ENCODE measurements at places on chromosomes 12 and 14. TPM values are rescaled to one million over a fixed set of nuclear protein-coding genes. Genes with fewer than 3 reads are reported as not detected.

Gene PGF
- total RNA-seq = 9.3 TPM

Gene SSPN
- 17.8 TPM for total RNA-seq

Gene ETV6
- 59.8 TPM for total RNA-seq

Gene PIWIL1
- total RNA-seq = 0.31 TPM

Gene TIGAR
- 11.8 TPM for total RNA-seq

Gene E2F7
- 0.28 TPM for total RNA-seq

Gene AREL1
- total RNA-seq = 42.3 TPM

Gene FOXN3
- 50.1 TPM for total RNA-seq

Gene TRIM9
- total RNA-seq = 2.0 TPM

Gene FAM186B
- 0.85 TPM for total RNA-seq

Gene KCNH3
- total RNA-seq = 2.8 TPM

Gene RNU4-1
- 3,016 TPM for total RNA-seq

Gene LRCOL1
- total RNA-seq = 1.8 TPM

Gene C12orf54
- total RNA-seq = not detected

Gene AGAP2
- 3.7 TPM for total RNA-seq

Gene ACSS3
- total RNA-seq = 21.2 TPM

Gene NFATC4
- 45.3 TPM for total RNA-seq

Gene AJUBA
- 28.5 TPM for total RNA-seq

All from kidney (tissue), 22 donors.